ENCODE measurements at places on chromosomes 1 and 21.

- DNase-seq = no peak
These were observed 12.5 kb downstream of the DMAP1 start for GRCh38 chr1:44225761-44226160.

DNA sequence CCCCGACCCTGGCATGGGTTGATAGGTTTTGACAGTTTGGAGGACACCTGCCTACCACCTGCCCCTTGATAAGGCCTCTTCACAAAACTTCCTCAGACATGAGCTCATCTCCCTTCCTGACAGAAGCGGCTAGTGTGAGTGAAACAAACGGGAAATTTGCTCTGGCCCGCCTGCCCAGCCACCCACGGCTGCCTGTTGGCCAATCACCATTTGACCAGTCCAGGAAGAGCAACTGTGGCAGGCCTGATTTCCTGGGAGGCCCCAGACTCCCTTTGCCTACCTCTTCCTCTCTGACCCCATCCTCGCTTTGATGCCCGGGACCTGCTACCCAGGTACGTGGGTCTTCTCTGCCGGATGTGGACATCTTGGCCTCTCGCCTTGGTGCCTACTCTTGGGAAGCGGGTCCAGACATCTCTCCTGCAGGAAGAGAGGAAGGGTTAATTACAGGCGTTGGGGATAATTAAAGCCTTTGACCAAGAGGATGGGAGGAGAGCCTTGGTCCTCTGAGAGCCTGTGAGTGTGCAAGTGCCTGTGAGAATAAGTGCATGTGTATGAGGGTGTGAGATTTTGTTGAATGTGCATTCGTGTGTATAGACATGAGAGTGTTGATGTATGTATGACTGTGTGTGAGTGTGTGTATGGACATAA, 1.1 kb upstream of the EPHA2 start:
- DNase-seq = no peak

DNA sequence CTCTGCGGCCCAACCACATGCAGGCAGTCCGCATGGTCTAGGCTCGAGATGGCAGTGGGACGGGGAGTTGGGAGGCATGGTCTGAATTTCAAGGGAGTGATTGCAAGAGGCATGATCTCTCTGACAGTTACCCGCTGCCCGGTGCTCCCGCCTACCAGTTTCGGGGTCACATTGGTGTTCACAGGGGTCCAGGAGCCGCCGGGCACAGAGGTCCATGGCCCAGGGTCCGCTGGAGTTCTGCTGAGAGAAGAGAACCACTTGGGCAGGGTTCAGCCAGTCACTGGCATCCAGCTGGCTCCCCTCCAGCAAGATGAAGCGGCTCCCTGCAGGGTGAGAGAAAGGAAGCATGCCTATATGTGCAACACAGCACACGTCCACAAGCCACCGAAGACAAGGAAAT, 141.3 kb downstream of the ASTN1 start:
- no peak for DNase-seq

GRCh38 chr1:121408354-121408753, 223.6 kb downstream of the SRGAP2C start:
- DNase-seq = no peak

DNA sequence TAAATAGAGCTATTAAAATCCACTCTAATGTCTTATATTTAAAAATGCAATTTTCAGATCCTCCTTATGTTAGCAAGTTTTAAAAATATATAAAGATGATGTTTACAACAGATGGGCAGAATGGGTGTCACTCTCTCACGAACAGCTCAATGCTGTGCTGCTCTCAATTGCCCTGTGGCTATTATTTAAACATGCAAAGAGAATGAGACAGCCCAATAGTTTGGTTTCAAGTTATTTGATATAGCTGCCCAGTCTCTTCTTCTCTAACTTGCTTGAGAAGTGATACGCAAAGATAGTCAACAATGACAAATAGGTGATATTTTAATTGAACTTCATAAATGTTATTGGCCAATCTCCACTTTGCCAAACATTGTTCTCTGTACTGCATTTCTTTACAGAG, 199.3 kb upstream of the GREM2 start:
- no peak for DNase-seq

DNA sequence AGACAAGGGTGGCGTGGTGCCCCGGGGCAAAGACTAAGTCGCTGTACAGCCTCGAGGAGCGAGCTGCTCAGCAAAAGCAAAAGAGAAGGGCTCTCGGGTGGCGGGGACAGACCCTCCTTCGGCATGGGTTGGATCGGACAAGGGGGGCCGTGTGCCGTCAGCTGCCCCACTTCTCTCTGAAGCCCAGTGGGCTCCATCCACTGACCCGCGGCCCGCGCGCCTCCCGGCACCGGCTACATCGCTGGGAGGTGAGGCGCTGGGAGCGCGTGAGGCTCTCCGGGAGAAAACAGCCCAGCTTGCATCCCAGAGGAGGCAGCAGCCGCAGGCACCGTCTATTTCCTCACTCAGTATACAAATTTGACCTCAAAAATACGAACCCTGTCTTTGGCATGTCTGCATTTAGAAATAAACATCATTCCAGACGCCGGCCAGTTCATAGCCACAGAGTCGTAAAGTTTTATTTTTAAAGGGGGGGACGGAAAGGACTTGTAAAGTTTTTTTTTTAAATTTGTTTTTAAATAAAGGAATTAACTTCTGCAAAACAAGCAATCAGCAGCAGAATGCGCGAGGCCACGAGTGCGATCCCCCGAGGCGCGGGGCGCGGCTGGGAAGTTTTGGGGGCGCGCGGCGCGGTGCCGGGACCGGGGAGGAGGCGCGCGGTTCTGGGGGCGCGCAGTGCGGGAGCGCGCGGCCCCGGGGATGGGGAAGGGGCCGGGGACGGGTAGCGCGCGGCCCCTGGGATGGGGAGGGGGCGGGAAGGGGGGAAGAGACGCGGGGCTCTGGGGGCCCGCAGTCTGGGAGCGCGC, 689 bp upstream of the GPR137B start:
- no peak for DNase-seq

DNA sequence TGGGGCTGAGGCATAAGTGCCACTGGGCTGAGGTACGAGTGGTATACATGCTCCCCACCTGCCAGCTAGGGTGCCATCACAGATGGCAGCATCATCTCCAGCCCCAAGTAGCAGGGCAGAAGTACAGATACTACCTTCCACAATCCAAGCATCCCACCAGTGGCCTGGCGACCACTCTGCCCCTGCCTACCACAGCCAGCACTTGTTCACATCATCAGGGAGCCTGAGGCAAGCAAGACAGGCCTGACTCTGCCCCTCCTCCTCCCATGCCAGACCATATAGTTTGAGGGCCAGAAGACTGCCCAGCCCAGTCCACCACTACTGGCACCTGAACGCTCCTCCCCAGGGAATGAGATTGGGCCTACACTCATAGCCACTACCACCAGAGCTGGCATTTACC, 84.6 kb downstream of the SPATA6 start:
- no peak for DNase-seq

GRCh38 chr1:175482071-175482451, 261.3 kb downstream of the TNR start:
- DNase-seq = no peak

- no peak for DNase-seq
These were observed 44.9 kb upstream of the SLC45A1 start for GRCh38 chr1:8273036-8273435.

- no peak for DNase-seq
These were observed 16.8 kb upstream of the JAK1 start for GRCh38 chr1:64983110-64983509.

DNA sequence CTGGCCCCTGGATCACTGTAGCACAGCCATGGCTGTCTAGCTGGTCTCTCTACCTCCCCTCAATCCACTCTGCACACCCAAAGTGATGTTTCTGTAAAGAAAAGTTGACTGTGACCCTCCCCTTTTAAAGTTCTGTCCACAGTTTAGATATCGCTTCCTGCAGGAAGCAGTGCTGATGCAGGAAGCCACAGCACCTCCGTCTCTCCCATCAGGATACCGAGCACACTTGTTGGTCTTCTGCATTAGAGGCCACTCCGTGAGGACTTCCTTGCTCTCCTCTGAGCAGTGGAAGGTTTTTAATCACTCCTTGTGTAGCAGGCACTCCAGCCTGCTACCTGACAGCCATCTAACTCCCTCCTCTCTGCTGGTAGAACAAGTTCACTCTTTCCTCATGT, 69.5 kb downstream of the GADD45A start:
- DNase-seq = no peak

DNA sequence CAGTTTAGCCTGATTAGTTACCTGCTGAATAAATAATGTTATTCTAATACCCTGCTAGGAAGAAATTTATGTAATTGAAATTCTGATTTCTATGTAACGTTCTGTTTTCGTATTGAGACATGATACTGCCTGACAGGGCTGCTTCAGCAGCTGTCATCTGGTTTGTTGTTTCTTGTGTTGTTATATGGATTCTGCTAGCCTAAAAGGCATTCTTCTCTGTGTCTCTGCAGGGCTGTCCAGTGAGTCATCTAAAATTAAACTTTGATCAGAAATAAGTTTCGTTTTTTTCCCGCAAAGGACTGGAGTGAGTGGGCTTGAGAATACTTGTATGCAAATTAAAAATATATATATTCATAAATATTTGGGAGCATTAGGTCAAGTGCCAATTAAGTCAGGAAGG, 93.0 kb downstream of the DYRK1A start:
- no peak for DNase-seq

GRCh38 chr1:248814351-248814750, 11.4 kb downstream of the SH3BP5L start:
- DNase-seq = no peak

DNA sequence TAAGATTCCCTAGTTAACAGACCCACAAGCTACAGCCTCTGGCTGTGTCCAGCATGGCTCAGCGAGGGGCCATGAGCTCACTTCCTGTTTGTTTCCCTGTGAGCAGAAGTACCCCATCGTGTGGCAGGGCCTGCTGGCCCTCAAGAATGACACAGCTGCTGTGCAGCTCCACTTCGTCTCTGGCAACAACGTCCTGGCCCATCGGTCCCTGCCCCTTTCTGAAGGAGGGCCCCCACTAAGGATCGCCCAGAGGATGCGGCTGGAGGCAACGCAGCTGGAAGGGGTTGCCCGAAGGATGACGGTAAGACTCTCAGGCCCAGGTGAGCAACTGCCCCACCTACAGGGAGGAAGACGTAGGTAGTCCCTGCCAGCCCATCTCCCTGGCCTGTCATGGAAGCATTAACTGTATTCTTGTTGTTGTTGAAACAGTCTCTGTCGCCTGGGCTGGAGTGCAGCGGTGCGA, 38.2 kb downstream of the ZBTB17 start:
- no peak for DNase-seq

DNA sequence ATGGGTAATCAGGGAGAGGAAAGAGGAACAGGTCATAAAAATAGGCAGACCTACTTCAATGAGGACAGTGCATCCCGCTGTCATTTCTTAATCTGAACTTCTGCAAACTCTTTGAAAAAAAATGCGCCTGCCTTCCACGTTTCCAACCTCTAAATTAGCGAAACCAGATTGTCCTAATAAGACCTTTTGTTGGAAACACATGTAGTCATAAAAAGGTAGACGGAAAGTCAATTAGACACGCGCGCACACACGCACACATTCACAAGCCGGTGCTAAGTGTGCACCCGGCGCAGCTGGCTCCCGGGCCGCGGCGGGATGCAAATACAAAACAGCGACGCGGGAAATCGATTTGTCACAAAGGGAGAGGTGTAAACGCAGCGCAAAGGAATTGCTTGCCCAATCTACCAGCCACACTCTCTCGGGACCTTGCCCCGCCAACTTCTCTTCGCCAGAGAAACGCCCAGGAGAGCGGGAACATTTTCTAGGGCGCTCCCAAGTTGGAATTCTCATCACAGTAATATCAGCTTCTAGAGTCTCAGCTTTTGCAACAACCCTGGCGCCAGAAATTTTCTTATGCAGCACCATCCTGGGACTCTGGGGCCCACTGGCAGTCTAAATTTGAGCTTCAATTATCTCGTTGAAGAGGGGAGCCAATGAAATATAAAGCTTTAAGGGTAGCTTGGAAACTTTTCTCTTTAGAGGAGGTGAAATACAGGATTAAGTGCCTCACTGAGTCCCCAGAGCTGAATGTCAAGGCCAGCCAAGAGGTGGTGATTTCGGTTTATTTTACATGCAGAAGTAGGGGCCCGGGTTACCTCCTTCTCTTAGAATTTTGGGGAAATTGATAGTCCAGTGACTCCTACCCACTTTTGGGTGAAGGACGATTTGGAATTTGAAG, 4.5 kb downstream of the PRRX1 start:
- no peak for DNase-seq

DNA sequence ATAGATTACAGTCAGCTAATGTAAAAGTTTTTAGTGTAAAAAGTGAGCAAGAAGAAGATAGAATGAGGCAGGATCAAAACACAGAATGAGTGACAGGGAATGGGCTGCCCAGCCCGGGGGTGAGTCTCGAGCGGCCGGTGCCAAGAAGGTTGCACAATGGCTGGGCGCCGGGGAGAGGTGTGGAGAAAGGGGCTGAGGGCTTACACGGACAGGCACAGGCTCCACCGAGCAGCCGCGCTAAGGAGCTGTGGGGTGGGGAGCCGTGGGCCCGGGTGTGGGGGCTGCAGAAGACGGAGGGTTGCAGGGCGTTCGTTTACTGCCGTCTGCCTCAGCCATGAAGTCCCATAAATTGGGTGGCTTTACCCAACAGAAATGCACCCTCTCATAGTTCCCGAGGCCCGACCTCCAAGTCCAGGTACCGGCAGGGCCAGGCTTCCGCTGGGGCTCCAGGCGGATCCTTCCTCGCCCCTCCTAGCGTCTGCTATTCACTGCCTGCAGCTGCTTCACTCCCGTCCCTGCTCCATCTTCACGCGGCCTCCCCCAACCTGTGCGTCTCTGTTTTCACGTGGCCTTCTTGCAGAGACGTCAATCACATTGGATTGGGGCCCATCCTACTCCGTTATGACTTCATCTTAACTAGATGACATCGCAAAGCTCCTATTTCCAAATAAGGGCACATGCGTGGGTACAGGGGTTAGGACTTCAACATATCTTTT, 277.2 kb downstream of the CAMTA1 start:
- no peak for DNase-seq

DNA sequence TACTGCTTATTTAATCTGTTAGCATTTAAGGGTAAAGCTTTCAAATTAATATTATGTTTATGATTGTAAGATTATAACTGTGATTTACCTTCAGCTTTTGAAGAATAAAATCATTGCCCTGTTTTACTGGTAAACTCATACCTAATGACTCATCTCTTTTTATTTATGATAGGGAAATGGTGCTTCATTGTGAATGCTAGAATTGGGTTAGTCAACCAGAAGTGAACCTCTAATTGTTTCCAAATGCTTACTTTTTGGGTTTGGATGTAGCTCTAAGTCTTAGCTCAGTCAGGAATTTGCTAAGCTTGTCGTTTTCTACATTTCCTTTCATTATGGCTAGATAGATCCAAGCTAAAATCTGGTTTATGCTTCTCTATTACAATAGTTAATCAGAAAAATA, 59.4 kb downstream of the SLC30A7 start:
- DNase-seq = no peak

GRCh38 chr1:171999756-172000155, 158.5 kb downstream of the DNM3 start:
- DNase-seq = no peak

DNA sequence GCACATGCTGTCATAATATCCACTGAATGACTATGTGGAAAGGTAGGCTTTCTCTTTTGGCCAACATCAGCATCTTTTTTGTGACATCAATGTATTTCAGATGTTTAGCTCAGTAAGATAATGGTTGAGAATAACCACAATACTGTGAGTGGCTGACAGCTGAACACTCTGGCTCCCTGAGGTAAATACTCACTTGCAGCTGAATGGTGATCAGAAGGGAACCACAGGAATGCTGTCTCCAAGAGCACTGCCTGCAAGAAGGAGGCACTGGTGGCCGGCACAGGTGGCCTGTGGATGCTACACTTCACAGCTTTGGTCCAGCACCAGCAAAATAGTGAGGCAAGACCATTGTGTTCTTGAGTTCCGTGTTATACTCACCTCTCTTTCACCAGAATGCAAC, 118.7 kb upstream of the PPM1J start:
- DNase-seq = no peak
